Activated CD4-positive, alpha-beta T cell treated with anti-CD3 and anti-CD28 coated beads for 24 hours (primary cell): ENCODE measurements at places on chromosomes 7 and 10.

DNA sequence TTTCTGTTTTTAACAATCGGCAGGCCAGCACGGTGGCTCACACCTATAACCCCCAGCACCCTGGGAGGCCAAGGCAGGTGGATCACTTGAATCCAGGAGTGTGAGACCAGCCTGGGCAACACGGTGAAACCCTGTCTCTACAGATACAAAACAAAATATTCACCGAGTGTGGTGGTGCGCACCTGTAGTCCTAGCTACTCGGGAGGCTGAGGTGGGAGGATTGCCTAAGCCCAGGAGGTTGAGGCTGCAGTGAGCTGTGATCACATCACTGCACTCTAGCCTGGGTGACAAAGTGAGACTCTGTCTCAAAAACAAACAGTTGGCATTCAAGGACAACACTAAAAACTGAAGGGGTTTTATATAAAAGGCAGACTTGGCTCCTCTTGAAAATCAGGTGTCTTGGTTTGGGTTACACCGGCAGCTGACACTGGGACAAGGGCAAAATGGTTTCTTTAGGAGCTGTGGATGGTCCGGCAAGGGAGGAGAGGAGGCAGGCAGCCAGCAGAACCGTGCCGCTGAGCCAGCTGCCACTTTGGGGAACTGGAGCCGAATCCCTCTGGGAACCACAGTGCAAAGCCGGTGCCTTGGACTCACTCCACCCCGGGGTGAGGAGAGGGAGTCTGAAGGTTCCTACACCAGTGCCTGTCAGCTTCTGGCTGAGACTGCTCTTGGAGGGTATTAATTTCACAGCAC is 52.6 kb downstream of the CHST3 start:
- no peak for DNase-seq

GRCh38 chr10:30583778-30584415 is 45.7 kb downstream of the LYZL2 start:
- no peak for DNase-seq

GRCh38 chr7:47914717-47915615 is 33.3 kb downstream of the PKD1L1 start:
- no peak for DNase-seq

DNA sequence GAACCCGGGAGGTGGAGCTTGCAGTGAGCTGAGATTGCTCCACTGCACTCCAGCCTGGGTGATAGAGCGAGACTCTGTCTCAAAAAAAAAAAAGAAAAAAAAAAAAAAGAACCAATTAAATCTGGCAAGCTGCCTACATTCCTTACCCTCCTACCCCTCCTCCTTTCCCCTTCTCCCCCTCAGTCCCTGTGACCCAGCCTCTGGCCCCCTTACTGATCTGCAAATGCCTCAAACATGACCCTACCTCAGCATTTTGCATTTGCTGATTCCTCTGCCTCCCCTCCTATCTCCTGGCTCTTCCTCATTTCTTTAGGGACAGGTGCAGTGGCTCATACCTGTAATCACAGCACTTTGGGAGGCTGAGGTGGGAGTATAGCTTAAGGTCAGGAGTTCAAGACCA is 19.3 kb downstream of the CDHR3 start:
- DNase-seq: no peak

GRCh38 chr7:64313740-64314491 is at the start of gene ZNF736:
Gene ZNF736 (plus strand): TSS chr7:64313961. CDS start chr7:64314151, 190 bp downstream.
- DNase-seq: peak; percentile 65

GRCh38 chr7:128456255-128456725 is 612 bp downstream of the HILPDA start:
- no peak for DNase-seq

DNA sequence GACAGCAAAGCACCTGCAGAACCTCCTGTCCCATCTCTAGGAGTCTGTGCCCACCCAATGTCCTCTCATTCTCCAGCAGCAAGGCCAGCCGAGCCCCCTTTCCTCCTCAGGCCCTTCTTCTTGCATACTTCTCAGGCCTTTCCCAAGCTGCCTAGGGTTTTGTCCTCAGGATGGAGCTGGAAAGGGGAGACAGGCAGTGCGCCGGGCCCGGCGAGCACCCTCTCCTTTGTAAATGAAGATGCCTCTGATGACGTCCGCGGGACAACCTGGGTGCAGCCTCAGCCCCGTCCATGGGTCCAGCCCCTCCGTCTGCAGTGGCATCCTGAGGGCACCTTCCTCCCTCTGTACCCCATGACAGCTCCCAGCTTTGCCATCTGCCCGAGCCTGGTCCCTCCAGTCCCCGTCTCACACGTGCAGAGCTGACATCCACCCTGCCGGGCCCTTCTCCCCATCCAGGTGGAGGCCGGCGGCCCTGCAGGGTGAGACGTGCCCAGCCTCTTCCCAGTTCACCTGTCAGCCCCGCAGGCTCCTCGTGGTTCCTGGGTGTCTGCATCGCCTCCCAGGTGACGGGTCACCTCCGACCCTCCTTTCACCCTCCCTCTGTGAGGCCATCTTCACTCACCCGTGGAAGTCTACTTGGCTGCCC is 36.4 kb downstream of the JAKMIP3 start:
- no peak for DNase-seq
